Activated CD4-positive, alpha-beta T cell treated with anti-CD3 and anti-CD28 coated beads, Interleukin-2, amount 50 U/mL, for 4 hours (primary cell): ENCODE measurements at places on chromosomes 5 and 9.

DNA sequence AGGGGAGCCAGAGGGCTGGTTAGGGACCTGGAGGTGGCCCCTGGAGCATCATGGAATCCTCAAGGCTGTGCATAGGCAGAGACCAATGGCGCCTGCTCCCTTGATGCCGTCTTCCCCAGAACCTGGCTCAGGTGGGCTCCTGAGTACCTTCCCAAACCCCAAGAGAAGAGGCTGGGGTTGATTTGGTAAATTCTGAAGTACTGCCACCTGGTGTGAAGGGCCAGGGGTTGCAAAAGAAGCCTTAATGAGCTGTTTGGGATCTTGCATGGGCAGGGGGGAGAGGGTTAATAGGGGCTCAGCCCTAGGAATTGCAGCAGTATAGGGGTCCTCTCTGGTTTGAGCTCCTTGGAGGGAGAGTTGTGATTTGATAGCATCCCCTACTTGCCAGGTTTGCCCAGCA, 52.1 kb downstream of the CYSTM1 start:
- DNase-seq: no peak

DNA sequence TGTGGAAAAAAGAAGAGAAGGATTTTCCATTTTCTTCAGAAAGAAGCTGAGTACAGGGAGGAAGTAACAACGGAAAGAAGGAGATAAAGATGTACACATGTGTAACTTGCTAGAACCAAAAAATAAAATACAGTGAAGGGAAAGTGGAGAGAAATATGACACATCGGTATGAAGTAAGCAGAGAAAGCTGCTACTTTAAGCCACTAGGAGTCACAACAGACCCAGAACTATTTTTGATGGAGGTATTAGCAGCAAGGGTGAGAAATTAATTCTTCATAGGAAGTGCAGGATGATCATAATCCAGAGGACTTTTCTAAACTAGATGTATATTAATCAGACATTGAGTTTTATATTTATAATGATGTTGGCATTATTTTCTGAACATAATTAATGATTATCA, 88.5 kb downstream of the FAM174A start:
- no peak for DNase-seq

DNA sequence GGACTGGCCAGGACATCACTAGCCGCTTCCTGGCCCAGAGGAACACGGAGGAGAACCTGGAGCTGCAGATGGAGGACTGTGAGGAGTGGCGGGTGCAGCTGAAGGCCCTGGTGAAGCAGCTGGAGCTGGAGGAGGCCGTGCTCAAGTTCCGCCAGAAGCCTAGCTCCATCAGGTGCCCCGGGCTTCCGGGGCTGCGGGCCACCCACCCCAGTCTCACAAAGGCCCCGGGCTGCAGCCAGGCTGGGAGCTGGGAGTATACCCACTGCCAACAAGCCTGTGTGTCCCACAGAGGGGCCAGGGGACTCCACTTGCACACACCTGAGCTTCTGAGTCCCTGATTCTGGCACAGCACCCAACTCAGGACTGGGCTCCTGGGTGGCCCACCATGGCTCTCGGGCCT, 1.7 kb upstream of the RABL6 start:
- no peak for DNase-seq

DNA sequence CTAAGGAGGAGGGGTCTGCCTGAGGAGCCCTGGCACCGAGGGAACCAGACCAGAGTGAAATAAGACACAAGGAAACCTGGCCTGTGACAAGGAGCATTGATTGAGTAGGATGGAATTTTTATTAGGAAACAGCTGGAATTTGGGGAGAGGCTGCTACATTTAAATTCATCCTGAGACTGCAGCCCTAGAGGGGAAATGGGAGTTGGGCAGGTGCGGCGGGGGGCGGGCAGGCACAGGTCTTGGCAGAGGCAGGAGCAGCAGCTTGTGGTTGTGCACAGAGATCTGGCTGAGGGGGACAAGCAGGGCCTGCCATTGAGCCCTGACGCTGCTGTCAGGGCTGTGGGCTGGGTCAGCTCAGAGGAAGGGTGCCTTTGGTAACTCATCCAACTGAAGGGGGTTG, 71.6 kb downstream of the PCDH1 start:
- no peak for DNase-seq

DNA sequence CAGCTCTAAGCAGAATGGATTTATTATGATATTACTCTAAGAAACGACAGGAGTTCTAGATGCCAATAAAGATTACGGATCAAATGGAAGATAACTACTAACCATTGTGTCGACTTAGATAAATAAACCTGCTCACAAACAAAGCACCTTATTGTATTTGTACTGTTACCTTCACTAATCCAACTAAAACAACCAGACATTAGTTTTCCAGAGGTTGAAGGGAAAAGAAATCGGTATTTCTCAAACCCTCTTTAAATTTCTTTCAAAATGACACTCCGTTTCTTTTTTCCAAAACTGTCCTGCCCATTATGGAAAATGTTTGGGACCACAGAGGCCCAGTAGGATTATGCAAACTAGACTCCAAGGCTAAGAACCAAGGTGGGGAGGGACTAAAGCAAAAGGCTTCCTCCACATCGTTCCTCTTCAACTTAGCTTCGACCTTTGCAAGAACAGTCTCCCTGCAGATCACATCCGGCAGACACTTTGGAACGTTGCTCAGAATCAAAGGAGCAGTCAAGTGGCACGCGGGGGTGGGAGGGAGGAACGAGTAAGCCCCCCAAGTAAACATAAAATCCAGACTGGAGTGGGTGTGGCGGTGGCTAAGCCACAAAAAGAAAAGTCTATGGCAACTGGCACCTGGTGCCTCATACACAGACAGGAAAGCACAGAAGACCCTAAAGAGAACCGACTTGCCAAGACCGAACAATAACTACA, 2.7 kb downstream of the MLLT3 start:
- no peak for DNase-seq

GRCh38 chr5:167530548-167530947, 760.9 kb upstream of the WWC1 start:
- DNase-seq: no peak

- DNase-seq: no peak
These were observed 20.8 kb upstream of the CXCL14 start for GRCh38 chr5:135599421-135600151.

DNA sequence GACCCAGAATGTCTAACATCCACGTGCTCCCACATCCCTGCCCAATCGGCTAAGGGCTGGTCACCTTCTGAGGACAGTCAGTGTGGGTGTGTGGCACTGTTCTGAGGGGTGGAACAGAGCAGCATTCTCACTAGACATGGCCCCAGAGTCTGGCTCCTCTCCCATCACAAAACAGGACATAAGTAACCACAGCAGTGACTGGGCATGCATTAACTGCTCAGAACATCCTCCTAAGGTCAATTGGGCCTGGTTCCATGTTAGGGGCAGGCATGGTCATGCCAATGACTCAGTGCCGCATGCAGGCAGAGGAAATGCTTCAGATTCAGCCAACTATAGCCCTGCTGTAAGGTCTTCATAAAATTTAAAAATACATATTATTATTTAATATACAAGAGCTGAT, 12.9 kb downstream of the MACROH2A1 start:
- no peak for DNase-seq

- no peak for DNase-seq
These were observed 163.1 kb downstream of the CDK5RAP2 start for GRCh38 chr9:120416781-120417427.

GRCh38 chr5:174413567-174414314, 310.6 kb upstream of the MSX2 start:
- no peak for DNase-seq

- no peak for DNase-seq
These were observed 178.3 kb downstream of the AOPEP start for GRCh38 chr9:94904806-94905205.

DNA sequence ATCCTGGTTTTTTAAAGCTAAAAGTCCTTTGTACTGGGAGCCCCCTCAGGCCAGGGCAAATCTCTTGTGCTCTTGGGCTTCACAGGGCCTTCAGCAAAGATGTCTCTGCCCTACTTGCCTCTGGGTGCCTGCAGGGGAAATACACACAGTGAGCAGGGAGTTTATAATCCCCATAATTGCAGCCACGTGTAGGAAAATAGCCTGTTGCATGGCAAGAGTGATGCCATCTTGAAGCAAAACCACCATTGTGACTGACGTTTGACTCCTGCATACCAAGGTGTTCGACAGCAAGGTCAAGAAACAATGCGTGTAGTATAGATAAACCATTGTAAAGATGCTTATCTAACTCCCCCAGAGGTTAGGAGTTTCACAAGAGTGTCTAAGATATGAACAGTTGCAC, 11.4 kb upstream of the IL3 start:
- DNase-seq: no peak

- DNase-seq: no peak
These were observed 136.6 kb upstream of the TBCA start for GRCh38 chr5:77912721-77913120.

- no peak for DNase-seq
These were observed 61.7 kb downstream of the RFX3 start for GRCh38 chr9:3464033-3464638.

- no peak for DNase-seq
These were observed 375.6 kb downstream of the TUSC1 start for GRCh38 chr9:25302601-25303000.

GRCh38 chr9:83471241-83471640, 67.0 kb downstream of the FRMD3 start:
- DNase-seq: no peak

GRCh38 chr5:54867310-54867944, 118.0 kb downstream of the ESM1 start:
- no peak for DNase-seq

DNA sequence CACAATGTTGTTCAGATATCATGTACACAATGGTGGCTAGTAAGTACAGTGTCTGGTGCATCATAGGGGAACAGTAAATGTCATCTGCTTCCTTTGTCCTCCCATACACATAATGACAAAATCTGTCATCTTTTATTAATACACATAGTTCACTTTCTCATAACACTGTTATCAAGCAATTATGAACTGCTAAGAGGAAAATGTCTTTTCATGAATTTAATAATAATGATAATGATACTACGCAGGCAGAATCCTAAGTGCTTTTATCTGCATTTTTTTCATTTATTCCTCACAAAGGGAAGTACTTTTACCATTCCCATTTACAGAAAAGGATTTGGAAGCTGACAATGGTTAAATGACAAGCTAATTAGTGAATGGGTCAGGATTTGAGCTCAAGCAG, 35.7 kb downstream of the DPYSL3 start:
- no peak for DNase-seq

- no peak for DNase-seq
These were observed 7.4 kb upstream of the ELL2 start for GRCh38 chr5:95969055-95969454.

DNA sequence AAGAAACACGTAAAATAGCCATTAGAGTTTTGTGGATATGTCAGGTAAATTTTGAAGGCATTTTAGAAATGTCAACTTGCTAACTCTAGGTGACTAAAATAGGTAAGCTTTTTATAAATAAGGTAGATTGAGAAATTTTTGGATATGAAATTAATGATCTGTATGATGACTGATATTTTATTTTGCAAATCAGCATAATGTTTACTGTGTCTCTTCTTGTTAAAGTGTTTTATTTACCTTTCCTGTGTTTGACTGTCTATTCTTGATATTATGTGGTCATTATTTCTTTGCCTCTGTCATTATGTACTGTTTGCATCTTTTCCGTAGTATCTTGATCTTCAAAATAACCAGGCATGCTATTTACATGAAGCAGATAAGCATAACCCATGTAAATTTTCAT, 58.4 kb downstream of the ZCCHC7 start:
- DNase-seq: no peak

- no peak for DNase-seq
These were observed 30.2 kb upstream of the PTGER4 start for GRCh38 chr5:40649463-40650030.

- no peak for DNase-seq
These were observed 259.8 kb downstream of the NSG2 start for GRCh38 chr5:174305241-174305681.

DNA sequence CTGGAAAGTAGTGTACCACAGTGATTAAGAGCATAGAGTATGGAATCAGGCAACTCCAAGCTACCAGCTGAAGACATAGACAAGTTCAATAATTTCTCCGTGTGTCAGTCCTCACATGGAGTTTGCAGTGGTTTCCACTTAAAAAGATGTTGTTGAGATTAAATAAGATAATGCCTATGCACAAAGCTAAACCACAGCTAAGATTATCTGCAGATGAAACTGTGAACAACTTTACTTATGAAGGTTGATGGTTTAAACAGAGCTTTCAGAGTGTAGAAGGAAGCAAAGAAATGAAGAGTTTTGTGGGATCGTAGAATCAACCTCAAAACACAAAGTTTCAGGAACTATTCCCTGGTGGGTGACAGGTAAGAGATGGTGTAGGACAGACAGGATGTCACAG, 223.5 kb upstream of the IL12B start:
- no peak for DNase-seq

- DNase-seq: no peak
These were observed 26.7 kb downstream of the BDP1 start for GRCh38 chr5:71482132-71482531.

GRCh38 chr9:107137495-107138202, 145.4 kb upstream of the RAD23B start:
- no peak for DNase-seq

DNA sequence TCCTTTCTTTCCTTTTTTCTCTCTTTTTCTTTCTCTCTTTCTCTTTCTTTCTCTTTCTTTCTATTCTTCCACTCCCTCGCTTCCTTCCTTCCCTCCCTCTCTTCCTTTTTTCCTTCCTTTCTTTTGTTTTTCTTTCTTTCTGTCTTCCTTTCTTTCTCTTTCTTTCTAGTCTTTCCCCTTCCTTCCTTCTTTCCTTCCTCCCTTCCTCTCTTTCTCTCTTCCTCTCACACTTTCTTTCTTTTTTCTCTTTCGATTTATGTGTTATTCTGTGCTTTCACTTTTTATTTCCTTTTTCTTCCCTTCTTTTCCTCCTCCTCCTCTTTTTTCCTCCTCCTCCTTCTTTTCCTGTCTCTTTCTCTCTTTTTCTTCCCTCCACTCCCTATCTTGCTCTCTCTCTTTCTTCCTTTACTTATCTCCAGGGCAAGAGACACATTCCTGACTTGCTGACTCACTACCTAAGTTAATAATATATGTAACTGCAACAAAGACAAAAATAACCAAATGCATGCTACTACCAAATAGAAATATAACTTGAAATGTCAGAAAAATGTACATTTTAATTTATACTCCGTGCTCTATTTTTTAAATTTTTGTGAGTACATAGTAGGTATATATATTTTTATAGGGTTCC, 445.5 kb downstream of the GABRG2 start:
- DNase-seq: no peak

DNA sequence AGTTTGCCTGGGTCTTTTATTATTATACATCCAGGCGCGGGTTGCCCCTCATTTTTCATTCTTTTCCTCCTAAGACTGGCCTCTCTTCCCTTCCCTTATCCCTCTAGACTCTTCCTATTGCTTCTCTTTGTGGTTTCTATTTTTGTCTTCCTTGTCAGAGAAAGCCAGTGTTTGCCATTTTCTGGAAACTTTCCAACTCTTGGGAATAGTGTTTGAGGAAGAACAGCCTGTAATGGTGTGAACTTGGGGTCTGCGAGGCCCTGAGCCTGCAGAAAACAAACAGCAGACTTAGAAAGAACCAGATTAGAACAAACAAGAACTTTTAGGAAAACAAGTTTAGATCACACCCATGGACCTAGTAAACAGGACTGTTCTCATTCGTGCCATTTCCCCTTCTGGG, 15.5 kb downstream of the PRKACG start:
- no peak for DNase-seq
